ENCODE measurements at places on chromosomes 16 and 17.

- no peak for DNase-seq
These were observed 247.5 kb upstream of the ELAC2 start for GRCh38 chr17:13265311-13265710.

DNA sequence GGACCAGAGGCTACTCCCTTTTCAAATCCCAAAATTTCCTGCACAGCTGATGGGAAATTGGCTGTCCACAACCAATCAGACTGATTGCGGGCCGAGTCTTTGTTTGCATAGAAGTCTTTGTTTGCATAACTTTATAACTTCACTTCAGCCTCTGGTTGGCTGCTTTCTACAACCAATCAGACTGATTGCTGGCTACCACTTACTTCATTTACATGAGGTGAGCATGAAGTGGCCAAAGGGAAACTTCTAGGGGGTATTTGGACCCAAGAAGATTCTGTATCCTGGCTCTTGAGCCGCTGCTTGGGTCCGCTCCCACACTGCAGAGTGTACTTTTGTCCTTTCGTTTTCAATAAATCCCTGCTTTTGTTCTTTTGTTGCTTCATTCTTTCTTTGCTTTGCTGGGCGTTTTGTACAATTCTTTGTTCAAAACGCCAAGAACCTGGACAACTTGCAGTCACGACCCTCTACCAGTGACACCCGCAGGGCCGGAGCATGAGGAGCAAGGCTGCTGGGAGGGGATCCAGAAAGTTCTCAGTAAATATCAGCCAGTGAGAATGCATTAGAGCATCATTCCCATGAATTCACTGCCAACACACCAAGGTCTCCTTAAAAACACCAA is 67.5 kb downstream of the IQCK start:
- DNase-seq: no peak

- DNase-seq: no peak
These were observed 31.0 kb downstream of the CCT6B start for GRCh38 chr17:34930283-34930682.

DNA sequence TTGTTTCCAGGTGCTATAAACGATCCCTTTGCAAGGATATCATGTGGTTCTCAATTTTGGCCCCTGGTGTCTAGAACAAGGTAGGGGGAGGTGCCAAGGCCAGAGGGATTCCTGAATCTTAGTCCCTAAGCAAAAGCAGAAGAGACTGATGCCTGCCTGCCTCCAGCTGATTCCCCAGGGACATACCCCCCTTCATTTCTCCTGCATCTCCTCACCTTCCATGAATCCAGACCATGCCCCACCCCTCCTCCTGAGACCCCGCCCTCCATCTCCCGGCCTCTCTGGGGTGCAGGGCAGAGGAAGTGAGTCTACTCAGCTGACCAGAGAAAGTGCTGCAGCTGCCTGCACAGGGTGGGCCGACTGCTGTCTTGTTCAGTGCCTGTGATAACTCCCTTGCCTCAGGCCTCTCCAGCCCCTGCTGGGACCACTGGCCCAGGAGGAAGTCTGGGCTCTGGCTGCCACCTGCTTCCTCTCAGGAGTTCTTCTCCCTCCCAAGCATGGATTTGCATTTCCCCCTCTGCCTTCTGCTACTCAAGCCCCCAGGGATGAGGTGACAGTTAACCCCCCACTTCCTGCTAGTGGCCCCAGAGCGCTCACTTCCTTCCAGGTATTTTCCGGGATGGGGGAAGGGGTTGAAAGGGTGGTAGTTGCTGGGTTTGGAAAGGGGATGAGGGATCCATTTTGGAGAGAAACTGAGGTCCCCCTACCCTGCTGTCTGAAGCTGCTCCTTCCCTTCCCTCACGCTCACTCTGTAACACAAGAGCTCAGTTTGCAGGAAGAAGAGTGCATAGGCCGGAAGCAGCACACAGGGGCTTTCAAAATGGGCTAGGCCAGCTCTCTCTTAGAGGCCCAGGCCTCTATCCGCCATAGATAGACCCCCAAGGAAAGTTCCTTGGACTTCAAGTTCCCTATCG is 10.5 kb upstream of the TSPOAP1 start:
- DNase-seq: no peak

GRCh38 chr16:48024042-48024441 is 131.8 kb downstream of the ABCC12 start:
- DNase-seq: no peak

DNA sequence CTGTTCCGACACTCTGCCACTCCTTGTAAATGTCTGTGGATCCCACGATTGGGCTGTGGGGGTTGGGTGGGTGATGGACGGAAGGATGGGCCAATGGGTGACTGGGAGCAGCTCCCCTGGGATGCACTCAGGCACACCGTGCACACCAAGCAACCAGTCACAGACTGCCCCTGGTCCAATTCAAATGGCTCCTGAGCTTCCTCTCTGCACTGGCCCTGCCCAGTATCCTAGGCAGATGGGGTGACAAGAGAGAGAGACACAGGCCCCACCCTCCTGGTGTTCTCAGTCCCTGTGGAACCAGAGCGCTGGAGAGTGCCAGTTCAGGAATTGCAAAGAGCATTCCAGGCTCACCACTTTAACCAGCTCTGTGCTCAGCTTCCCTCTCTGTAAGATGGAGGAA is 32.8 kb downstream of the BEAN1 start:
- no peak for DNase-seq

DNA sequence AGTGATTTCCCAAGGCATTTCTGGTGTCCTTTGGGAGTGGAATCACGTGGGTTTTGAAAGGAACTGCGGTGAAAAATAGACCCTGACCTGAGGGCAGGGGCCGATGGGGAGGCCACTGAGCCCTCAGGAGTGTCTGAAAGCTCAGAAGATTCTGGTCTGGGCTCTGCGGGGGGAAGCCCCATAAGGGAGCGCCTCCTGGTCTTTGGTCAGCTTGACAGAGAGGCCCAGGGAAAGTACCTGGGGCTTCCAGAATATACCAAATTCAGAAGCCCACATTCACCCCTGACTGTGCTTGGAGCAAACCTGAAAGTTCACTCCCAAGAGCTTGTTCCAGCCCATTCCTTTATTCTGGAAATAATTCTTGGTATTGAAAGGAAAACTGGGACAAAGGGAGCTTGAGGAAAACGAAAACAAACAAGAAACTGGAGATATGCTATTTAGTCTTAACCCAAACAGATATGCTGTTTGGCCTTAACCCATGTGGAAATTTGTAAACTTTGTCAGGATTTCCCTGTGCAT is 23.2 kb upstream of the NAGLU start:
- no peak for DNase-seq

DNA sequence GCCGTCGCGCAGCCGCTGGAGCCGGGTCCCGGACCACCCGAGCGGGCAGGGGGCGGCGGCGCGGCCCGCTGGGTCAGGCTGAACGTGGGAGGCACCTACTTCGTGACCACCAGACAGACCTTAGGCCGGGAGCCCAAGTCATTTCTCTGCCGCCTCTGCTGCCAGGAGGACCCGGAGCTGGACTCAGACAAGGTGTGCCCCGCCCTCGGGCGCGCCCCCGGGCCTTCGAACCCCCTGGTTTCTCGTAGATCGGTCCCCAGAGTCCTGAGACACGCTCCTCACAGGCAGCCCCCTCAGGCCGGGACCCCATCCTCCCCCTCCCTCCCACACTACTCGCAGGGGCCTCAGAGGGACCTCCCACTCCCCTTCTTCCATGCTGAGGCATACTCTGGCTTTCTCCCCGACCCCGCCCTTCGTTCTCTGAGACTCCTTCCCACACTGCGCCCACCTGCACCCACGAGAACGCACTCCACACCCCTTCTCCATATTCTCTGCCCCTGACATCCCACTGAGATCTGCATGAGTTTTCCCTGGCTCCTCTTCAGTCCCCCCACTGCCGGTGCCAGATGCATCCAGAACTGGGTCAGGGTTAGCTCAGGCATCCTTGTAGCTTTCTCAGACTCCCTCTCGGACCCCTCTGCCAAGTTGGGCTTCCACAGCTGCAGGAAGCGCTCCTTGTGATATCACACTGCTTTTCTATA is 523 bp downstream of the KCTD2 start:
- DNase-seq: no peak

- no peak for DNase-seq
These were observed 49.1 kb downstream of the ADCY7 start for GRCh38 chr16:50315346-50315997.

- no peak for DNase-seq
These were observed 233.5 kb upstream of the RPL38 start for GRCh38 chr17:73969956-73970355.

- no peak for DNase-seq
These were observed 11.0 kb upstream of the SPOP start for GRCh38 chr17:49688848-49689247.

- DNase-seq: no peak
These were observed 18.1 kb downstream of the SPATA32 start for GRCh38 chr17:45243750-45244149.

DNA sequence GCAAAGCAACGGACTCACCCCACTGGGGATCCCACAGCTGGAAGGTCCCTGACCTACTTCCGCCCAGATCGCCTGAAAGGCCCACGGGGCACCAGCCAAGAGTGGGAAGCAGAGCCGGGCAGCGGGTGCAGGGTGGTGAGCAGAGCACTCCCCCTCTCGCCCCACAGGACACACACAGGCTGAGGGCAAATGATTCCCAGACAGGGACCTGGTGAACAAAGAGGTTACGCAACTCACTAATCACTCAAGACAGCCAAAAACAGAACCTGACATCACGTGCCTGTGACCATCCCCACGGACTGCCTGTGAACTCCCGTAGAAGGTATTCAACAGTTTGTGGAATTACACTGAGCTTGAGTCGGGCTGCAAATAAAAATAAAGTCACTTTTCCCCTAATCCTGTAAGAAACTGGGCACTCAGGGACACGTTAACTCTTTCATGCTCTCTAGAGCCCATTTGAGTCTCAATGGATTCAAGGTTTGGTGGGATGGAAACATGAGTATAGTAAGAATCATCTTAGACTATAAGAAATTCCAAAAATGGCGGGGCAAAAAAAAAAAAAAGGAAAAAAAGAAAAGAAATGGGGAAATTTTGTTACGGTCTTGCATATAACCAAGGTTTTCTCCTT is 396.1 kb downstream of the SOX9 start:
- no peak for DNase-seq

GRCh38 chr16:2783581-2784357 is 3.6 kb downstream of the PRSS33 start:
- DNase-seq: no peak

GRCh38 chr17:81365148-81365600 is 30.1 kb upstream of the BAHCC1 start:
- DNase-seq: no peak

DNA sequence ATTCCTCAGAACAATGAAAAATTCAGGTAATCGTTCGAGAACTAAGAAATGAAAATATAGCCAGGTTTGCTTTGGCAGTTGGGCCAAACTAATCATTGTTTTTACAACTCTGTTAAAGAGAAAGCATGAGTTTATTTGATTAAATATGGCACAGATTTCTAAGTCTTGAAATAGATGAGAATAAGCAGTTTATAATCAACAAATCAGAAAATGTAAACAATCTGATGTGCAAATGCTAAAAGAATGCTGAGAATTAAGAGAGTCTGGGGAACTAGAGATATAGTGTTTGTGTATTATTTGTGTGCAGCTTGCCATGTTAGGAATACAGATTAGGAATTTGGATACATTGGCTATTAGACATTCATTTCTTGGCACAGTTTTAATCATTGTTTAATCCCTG is 212.5 kb downstream of the TANC2 start:
- no peak for DNase-seq

DNA sequence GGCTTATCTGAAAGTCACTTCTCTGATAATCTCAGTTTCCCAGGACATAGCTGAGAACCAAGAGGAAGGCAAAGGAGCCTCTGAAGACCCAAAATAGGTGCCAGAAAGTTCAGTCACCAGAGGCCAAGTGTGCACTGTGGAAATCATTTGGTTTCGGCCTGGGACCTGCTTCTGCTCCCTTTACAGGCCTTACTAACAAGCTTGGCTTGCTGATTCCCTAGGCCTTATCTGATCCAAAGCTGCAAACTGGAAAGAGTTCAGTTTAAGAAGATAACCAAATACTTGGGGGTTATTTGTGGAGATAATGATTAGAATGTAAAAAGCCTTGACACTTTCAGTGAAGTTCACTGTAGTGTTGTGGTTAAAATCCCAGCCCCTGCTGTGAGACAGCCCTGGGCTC is 17.0 kb downstream of the ITGA3 start:
- DNase-seq: no peak

DNA sequence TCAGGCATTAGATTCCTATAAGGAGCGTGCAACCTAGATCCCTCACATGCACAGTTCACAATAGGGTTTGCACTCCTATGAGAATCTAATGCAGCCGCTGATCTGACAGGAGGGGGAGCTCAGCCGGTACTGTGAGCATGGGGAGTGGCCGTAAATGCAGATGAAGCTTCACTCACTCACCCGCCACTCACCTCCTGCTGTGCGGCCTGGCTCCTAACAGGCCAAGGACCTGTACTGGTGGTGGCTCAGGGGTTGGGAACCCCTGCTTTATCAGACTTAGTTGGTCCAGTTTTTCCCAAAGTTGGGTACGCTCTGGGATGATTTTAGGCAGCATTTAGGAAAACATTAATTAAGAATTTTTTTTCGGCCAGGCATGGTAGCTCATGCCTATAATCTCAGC is 103.8 kb downstream of the MARF1 start:
- DNase-seq: no peak

GRCh38 chr16:3879258-3879886 is 1.1 kb downstream of the CREBBP start:
- no peak for DNase-seq

DNA sequence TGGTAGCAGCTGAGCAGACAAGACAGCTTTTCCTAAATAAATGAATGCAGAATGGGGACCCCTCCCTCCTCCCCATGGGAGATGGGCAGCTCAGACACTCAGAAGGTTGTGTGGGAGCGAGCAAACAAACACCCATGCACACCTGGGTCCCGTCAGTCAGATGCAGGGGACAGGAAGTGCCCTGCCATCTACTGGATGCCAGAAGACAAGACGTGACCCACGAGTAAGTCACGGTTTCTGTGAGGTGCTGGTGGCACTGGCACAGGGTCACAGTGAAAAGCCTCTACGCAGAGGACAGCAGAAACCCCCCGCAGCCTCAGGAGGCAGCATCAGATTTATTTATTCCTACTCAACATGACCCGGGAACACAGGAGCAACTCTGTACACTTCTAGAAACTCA is 8.4 kb downstream of the HBQ1 start:
- no peak for DNase-seq

DNA sequence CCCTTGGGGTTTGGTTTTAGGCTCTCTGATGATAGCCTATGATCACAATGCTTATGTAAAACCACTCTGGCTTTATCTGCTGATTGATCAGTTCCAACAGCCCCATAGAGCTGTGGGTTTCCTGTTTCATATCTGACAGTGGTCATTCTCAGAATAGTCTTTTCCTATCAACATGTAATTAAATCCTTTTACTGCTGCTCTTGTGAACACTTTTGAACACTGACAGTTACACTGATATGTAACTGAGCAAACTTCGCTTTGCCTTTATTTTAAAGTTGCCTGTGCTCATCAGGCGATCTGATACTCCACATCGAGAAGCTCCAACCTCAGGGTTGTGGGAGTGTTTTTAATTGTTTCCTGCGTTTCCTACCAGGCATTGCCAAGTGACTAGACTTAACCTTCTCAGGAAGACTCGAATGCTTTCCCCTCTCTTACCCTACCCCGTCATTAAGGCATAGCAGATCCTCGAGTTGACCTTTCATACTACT is 17.3 kb upstream of the CLEC18B start:
- no peak for DNase-seq
